Kidney epithelial cell (primary cell): ENCODE measurements at places on chromosomes 7 and 10.

GRCh38 chr10:119306986-119307392 lies 99.6 kb downstream of the GRK5 start:
- no peak for DNase-seq

DNA sequence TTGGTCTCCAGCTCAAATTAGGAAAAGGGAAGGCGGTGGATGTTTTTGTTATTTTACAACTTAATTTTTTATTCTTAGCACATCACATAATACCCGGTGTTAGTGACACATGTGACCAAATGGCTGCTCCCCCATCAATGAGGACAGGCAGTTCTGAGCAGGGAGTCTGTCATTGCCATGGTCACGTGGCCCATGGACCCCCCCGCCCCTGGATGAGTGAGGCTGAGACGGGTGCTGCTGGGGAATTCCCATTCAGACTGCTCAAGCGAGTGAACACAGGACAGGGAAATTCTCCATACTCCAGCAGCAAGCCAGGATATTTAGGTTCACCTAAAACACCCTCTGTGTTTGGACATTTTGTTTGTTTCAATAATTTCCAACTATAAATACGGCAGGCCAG lies 34.7 kb upstream of the SLC35B4 start:
- no peak for DNase-seq

DNA sequence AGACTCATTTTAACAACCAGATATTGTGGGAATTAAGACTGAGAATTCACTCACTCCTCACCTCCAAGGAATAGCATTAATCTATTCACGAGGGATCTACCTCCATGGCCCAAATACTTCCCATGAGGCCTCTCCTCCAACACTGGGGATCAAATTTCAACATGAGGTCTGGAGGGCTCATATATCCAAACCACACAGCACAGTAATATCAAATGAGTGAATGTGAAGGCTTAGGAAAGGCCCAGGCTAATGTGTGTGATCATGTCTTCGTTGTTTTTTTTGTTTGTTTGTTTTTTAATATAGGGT lies 46.5 kb downstream of the HIBADH start:
- DNase-seq = no peak

- DNase-seq = no peak
These were observed 47.0 kb downstream of the CLRN3 start for GRCh38 chr10:127845756-127846155.

DNA sequence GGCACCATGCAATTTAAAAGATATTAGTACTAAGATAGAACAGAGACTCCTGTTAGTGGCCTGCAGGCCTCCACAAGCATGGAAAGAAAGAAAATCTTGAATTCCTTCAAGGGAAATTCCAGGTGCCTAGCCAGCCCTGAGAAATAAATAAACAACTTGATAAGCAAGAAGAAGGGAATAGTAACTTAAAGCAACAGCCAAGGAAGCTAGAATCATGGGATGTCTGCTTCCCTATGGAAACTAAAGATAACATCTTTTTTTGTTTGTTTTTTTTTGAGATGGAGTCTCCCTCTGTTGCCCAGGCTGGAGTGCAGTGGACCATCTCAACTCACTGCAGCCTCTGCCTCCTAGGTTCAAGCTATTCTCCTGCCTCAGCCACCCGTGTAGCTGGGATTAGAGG lies 128.6 kb downstream of the SKIDA1 start:
- no peak for DNase-seq

GRCh38 chr10:72087392-72087968 lies 871 bp downstream of the SPOCK2 start:
- no peak for DNase-seq

GRCh38 chr10:14751014-14751896 lies 23.4 kb downstream of the FAM107B start:
- no peak for DNase-seq

DNA sequence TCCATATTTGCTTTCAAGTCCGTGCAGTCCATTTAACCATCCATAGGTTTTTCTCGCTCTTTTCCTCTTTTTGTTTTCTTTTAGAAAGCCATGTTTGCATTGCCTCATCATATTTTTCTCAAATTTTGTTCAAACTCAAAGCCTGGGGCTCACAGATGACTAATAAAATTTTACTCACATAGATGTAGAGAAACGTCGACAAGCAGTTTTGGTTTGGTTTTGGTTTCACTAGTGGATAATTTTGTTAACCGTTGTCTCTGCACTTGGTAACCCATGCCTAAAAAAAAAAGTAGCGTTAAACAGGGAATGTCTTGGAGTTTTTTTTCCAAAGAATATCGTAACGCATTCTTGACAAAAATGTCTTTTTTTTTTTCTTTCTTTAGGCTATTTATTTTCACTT lies 344.2 kb upstream of the GALNT17 start:
- DNase-seq = no peak

GRCh38 chr7:82507976-82508677 lies 64.5 kb upstream of the CACNA2D1 start:
- no peak for DNase-seq

DNA sequence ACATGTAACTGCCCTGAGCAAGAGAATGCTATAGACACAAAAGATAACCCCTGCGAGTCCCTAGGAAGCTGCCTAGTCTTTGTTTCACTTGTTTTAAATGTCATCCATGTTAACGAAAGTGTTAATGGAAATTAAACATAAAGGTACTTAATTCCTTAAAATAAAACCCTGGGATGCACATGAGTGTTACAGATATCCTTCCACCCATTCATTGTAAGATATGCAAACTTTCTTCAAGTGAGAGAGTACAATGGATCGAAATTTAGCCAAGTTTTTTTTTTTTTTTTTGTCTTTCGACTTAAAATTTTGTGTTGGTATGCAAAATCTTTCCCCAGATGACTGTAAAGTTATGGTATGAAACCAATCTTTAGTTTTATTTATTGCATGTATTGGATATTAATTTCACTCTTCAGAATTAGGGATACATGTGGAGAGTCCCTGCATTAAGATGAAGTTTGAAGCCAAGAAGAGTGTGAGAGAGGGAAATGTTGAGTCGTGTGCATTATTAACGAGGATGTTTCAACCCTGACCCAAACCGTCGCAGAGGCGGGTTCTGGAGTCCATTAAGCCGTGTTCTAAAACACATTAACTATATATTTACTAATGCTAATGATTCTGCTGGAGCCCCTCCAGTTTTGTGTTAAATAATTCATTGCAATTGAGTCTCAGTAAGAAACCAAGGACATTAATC lies 1.6 kb downstream of the CDK14 start:
- no peak for DNase-seq

GRCh38 chr7:38002689-38003088 lies 82.2 kb downstream of the EPDR1 start:
- no peak for DNase-seq

GRCh38 chr10:79560160-79560709 lies at the start of gene SFTPA2:
Gene SFTPA2 (minus strand): TSS chr10:79560407. CDS start chr10:79559483, 924 bp downstream.
- DNase-seq = no peak

- no peak for DNase-seq
These were observed 202.4 kb downstream of the GLRX3 start for GRCh38 chr10:130338636-130339024.

DNA sequence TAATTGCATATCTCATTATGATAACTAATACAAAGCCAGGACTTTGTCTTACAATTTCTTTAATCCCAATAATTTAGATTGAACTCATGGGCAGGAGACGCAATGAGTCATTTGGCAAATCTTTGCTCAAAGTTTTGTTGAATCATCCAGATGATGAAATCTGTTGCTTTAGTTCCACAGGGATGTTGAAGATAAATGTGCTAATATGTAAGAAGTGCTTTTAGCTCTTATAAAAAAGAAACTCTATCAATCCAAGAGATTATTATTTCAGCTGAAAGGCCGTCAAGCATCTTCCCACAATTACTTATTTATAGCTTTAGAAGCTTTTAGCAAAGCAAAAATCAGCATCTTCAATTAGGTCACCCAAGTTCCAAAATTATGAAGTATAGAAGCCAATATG lies 36.8 kb upstream of the ANK3 start:
- peak; percentile 72 for DNase-seq

DNA sequence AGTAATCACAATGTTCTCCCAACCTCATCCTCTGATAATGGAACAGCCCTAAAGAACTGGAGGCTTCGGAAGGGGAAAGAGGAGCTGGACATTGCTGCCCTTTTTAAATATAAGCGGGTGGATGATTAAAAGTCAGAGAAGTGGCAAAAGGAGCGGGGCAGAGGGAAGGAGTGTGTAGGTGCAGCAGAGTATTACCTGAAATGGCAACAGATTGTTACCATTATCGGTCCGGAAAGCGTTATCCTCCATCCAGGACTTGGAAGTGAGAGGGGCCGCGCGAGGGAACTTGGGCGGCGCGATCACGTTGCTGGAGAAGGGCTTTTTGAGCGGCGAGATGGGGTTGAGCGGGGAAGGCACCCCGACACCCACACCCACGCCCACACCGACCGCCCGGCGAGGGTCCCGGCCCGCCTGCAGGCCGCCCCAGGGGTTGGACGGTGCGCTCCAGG lies 51.7 kb downstream of the CPEB3 start:
- DNase-seq = no peak

- no peak for DNase-seq
These were observed 55.0 kb downstream of the CTTNBP2 start for GRCh38 chr7:117818232-117818631.

GRCh38 chr7:25802473-25802872 lies 349.5 kb upstream of the NFE2L3 start:
- no peak for DNase-seq
